Large intestine (tissue), 12 donors: ENCODE measurements at places on chromosomes 7 and 10. TPM values are rescaled to one million over a fixed set of nuclear protein-coding genes. Genes with fewer than 3 reads are reported as not detected.

The BAIAP2L1 gene
- polyA plus RNA-seq, result 30.3 TPM

The FAM241B gene
- 6.4 TPM for polyA plus RNA-seq

The CYREN gene
- polyA plus RNA-seq, result 33.4 TPM

The NCF1 gene
- polyA plus RNA-seq, result 3.1 TPM

The DNAH11 gene
- polyA plus RNA-seq, result 0.40 TPM

The CALHM3 gene
- polyA plus RNA-seq, result 0.13 TPM

- DNase-seq, result peak; percentile 31
These were observed 2.2 kb downstream of the PDZD7 start for GRCh38 chr10:101028446-101029337.

DNA sequence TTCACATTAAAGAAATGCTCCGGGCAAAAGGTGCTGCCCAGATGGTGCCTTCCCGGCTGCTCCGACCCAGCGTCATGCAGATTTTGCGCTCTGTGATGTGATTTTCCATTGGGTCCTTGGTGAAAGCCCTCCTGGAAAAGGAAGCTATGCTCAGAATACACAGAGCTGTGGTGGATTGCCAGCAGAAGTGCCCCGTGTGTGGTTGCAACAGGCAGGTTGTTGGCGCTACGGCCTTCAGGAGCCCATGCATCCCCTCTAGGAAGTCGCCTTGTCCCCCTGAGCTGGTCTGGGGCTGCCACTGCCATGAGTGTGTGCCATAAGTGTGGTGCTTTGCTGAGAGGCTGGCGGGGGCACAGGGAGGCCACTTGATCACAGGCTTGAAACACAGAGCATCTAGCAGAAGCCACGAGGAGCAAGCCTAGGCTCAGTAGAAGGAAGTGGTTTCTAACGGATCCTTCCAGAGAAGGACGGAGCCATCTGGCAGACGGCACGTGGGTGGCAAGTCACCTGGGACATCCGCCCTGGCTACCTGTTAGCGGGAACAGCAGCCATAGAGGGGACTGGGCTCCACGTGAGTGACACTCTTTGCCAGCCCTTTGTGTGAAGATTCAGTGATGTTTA is 210.9 kb downstream of the CUX1 start:
- no peak for DNase-seq

DNA sequence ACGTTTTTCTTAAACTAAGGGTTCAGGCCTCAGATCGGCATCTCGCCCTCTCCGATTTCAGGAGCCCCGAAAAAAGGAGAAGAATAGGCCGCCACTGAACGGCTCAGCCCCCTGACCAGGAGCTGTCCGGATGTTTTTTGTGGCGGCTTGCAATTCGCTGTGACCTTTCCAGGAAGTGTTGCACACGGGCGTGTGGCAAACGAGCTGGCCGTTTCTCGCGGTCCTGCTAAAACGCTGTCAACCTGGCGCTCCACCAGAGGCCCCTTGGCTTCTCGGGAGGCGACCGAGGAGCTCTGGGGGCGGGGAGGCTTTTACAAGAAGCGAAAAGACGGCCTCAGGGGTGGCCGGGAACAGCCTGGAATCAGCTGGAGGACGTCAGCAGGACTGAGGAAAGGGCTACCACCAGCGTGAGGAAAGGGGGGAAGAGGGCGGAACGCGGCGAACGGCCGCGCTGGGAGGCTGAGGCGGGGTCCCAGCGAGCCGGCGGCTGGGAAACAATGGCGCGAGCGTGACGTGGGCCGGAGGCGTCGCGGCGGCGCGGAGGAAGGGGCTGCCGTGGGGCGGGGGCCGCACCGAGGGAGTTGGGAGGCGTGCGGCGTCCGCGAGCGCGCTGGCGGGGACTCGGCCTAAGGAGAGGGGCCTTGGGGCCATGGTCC is 493 bp downstream of the NT5C2 start:
- DNase-seq, result peak; percentile 87

GRCh38 chr7:31788445-31788844 is 101.4 kb downstream of the PPP1R17 start:
- DNase-seq, result no peak

GRCh38 chr7:118185163-118185860 is 1.3 kb downstream of the LSM8 start:
- DNase-seq, result no peak

- DNase-seq, result no peak
These were observed 67.8 kb downstream of the PTEN start for GRCh38 chr10:87930934-87931835.

- no peak for DNase-seq
These were observed 12.2 kb downstream of the CCDC6 start for GRCh38 chr10:59894114-59894513.

- no peak for DNase-seq
These were observed 292.9 kb downstream of the BMPER start for GRCh38 chr7:34198231-34198641.

DNA sequence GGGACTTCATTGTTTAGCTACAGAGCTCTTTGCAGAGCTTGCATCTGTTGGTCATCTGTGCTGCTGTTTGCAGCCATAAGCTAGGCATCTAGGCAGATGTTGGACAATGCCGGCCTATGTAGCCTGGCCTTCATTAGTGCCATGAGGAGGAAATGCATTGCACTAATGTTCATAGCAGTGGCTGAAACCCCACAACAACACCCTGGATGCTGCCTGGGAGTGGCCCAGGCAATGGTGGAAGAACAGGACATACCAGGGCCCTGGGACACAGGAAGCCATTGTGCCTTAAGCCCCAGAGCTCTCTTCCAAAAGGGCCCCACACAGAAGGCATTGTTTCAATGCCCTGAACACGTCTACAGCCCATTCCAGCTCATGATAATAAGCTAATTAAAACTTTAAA is 131.5 kb upstream of the LYZL1 start:
- peak; percentile 18 for DNase-seq

GRCh38 chr7:47682874-47683273 is 101.0 kb upstream of the TNS3 start:
- DNase-seq, result peak; percentile 70

DNA sequence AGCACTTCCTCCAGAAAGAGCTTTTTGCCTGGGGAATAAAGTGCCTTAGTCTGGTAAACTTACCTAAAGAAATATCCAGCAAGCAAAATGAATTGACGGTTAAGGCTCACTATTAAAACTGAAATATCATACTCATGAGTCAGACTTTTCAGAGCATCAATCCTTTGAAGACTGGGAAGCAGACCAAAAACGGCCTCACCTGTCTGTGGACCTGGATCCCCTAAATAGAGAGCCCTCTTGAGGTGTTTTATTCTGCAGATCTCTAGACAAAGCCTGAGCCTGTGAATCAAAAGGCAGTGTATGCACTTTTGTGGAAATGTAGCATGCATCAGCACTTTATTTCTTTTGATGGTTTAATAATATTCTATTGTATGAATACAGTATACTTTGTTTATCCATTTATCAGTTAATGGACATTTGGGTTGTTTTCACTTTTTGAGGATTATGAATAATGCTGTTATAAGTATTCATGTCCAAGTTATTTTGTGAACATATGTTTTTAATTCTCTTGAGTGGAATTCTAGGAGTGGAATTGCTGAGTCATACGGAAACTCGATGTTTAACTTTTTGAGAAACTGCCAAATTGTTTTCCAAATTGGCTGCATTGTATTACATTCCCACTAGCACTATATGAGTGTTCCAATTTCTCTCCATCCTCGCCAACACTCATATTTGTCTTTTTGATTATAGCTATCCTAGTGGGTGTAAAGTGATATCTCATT is 449.0 kb upstream of the IGFBP3 start:
- no peak for DNase-seq

DNA sequence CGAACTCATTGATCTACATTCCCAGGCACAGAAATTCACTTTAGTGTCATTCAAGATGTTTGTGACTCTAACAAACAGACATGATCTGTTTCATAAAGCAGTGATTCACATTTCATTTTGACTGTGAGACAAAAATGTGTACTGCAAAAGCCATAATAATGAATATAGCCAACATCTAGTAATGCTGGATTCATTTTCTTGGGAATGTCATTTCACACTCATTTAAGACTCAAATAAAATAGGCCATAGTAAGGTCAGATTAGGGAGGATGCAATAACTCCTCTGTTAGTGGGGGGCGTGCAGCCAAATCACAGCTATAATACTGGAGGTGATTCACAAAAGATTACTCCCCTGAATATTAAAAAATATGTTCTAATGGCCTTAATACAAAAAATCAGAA is 566.6 kb upstream of the ZWINT start:
- no peak for DNase-seq

DNA sequence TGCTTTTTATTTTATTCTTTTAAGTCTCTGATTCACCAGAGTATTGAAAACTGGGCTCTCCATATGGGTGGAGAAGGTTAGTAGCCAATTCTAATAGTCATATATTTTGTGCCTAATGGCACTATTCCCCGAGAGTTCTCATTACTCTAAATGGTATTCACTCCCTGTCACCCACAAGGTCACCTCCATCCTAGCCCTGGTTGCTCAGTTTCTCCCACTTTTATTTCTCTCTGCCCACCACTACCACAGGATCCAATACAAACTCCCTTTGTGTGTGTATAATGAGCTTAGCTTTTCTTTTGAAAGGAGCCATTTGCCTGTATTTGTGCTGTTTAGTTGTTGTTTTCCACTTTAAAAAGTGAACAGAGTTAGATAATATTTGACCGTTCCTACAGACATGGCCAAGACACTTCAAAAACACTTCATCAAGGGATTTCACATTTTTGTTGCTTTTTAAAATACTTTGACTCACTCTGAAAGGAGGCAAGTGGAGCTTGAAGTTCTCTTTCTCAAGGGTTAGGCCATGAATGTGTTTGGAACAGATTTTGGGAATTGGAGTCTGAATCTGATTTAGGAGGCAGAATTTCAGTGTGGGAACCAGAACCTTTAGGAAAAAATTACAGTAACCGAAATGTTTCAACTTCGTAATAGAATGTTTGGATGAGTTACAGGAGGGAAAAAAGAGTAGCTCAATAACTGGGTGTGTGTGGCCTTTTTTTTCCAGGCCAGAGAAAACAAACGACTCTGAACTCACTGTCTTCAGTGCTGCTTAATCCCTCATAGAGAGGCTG is 321.3 kb downstream of the BICC1 start:
- no peak for DNase-seq

- DNase-seq, result no peak
These were observed 50.0 kb downstream of the AMZ1 start for GRCh38 chr7:2737771-2738540.
